CD4-positive, alpha-beta T cell treated with Interleukin-12 subunit alpha and Interleukin-12 subunit beta, for 1 hour (primary cell): ENCODE measurements at places on chromosomes 6 and 20.

GRCh38 chr20:21106171-21107017 is at the start of gene LINC00237:
TSS of gene LINC00237 (minus strand) at chr20:21106358.
- DNase-seq, result no peak

GRCh38 chr20:11891077-11891775 is 26.5 kb upstream of the BTBD3 start:
- no peak for DNase-seq

- no peak for DNase-seq
Observed at GRCh38 chr6:7142918-7143475, 35.2 kb downstream of the RREB1 start.

- DNase-seq, result no peak
Observed at GRCh38 chr20:23315099-23315498, 35.5 kb upstream of the NXT1 start.

- no peak for DNase-seq
Observed at GRCh38 chr6:16058201-16058928, 70.5 kb upstream of the MYLIP start.

DNA sequence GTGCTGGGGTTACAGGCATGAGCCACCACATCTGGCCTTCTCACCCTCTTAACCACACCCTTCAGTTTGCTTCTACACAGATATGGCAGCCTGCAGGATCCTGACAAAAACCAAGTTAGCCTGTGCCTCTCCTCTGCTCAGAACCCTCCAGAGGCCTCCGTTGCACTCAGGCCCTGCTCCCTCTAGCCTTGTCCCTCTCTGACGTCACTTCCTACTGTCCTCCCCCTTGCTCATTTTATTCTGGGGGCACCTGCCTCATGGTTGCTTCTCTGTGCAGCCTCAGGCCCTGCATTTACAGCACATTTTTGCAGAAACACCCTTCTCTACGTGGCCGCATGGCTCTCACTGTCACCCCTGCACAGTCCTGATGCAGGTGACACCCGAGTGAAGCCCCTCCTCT is 105.6 kb downstream of the CDC5L start:
- no peak for DNase-seq

DNA sequence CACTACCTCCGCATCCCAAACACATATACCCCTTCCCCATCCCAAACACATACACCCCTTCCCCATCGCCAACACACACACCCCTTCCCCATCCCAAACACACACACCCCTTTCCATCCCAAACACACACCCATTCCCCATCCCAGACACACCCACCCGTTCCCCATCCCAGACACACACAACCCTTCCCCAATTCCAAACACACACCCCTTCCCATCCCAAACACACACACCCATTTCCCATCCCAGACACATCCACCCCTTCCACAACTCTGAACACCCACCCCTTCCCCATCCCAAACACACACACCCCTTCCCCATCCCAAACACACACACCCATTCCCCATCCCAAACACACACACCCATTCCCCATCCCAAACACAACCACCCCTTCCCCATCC is 314.5 kb downstream of the KIF16B start:
- no peak for DNase-seq

- DNase-seq, result no peak
Observed at GRCh38 chr6:96990462-96990861, 65.9 kb downstream of the KLHL32 start.

GRCh38 chr20:36777576-36777975 is 4.0 kb upstream of the DSN1 start:
- DNase-seq, result no peak

DNA sequence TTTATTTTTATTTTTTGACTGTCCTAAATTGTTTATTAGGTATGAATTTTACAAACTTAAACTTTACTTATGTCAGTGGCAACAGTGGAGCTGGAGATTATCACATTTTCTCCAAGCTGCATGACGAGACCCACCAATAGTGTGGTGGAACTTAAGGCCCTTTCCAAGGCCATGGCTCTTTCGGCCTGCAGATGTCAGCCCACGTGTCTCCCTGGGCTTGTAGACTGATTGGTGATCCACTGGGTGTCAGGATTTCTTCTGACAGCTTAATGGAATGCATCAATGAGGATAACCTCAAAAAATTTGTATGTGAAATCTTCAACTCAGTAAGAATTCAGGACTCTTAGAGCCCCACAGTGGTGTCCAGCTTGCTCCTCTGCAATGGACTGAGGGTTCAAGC is 32.3 kb upstream of the OVOL2 start:
- no peak for DNase-seq

- no peak for DNase-seq
Observed at GRCh38 chr6:136604928-136605510, 54.8 kb upstream of the MAP7 start.

DNA sequence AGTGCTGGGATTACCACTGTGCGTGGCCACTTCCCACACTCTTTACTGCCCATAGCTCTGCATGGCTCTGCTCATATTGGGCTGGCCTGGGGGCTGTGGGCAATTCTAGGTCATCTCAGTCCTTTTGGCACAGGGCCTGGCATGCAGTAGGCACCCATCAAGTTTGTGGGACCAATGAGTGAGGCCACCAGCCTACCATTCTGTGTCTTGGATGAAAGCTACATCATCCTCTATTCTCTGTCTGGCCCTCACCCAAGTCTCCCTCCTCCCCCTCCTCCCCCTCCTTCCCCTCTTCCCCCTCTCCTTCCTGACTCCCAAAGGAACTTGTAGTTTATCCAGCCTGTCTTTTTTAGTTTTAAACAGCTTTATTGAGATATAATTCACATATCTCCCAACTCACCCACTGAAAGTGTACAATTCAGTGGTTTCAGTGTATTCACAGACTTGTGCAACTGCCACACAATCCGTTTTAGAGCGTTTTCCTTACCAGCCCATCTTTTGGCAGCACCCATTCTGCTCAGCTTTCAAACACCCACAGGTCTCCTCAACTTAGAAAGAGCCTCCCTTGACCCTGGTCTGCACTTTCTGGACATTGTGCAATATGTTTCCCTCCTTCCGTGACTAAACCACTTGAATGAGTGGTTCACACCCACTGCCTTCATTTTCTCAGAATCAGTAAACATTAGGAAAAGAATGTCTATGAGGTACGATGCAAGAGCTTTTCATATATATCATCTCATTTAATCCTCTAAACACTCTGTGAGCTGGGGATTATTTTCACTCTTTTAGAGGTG is 21.5 kb upstream of the MRPS18A start:
- DNase-seq, result no peak

DNA sequence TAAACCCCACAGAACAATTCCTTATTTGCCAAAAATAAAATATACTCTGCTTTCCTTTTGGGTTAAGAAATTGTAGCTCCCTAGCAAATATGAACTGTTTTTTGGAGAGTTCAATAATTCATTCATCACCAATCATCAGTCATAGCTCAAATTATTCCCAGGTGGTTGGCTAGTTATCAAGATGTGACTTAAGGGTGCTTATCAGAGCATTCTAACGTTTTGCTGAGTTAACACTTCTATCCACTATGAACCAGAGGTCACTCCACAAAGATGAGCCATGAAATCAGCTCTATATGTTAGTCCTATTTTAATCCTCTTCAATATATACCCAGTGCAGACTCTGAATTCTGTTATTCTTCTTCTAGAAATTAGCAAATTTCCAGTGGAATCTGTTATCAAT is 379.1 kb downstream of the TENT5A start:
- DNase-seq, result no peak

DNA sequence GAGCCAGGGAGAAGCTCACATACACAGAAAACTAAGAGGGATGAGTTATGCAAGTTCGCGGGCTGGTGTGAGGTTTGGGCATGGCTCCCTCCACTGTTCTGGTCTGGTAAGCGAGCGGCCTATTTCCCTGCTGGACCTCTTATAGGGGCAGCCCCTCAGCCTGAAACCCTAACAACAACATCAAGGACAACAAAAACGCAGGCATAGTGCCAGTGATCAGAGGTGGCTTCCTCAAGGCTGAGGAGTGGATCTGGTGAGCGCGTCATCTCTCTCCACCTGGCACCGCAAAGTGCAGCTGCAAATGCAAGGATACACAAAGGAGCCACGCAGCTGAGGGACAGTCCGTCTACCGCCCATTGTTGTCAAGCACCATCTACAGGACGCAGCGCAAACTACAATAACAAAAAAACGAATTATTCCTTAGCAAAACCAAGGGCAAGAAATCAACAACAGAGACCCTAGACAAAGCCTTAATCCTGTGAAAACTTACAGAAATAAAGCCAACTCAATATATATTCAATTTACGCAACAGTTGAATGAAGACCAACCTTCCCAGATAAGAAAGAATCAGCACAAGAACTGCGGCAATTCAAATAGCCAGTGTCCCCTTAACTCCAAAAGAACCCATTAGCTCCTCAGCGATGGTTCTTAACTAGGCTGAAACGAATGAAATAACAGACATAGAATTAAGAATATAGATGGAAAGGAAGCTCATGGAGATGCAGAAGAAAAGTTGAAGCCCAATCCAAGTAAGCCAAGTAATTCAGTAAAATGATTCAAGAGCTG is 9.2 kb upstream of the DEFB110 start:
- DNase-seq, result no peak
